Esophagus squamous epithelium (tissue), 5 donors: ENCODE measurements at places on chromosomes 12 and 14.

DNA sequence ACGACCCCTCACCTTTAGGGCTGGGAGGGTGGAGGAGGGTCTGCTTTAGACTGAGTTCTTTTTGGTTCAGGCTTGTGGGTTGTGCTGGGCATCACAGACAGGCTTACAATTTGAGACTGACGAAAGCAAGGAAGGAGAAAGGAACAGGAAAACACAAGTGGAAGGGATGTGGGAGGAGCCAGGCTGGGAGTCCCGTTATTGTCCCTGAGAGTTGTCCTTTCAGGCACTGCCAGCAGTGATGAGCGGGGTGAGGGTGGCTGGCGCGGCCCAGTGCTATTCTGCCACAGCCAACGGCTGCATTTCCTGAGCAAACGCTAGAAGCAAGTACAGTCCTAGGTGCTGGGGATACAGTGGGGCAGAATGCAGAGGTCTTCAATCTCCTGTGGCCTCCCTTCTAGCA lies 29.2 kb upstream of the TSPAN9 start:
- DNase-seq, result no peak

DNA sequence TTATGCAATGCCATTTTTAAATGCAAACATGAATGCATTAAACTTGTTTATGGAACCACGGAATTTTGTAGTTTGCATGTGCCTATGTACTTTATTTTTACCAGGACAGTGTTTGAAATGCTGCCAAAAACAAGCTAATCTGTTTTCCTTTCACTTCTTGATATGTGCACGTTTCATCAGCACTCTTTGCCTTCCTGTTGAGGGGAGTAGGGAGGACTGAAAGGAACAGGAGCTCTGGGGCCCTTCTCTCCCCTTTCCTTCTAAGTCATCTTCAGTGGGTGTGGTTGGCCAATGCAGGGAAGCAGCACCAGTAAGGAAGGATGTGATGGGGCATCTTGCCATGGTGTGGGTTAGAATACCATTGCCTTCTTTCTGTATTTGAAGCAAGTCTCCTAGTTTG lies 12.1 kb upstream of the PPP4R4 start:
- DNase-seq, result no peak

DNA sequence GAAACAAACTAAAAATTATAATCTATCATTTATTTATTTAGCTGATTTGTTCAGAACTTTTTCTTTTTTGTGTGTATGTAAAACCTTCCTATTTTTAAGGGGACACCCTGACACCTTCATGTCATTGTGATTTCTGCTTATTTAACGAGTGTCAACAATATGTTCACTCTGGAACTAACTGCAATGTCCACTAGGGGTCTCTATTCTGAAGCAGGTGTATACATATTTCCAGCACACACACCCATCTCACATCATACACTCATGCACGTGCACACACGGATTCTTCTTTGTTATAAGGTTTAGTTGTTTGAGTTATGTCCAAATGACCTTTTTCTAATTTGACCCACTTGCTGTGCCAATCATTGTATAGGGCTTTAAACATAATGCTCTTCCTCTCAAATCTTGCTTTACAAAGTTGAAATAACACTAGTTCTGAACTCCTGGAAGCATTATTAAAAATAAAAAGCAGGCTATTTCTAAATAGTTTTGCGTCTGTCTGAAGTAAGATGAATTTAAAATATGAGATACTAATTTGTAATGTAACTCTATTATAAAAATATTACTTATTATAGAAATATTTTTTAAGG lies 15.5 kb downstream of the E2F7 start:
- DNase-seq, result no peak

DNA sequence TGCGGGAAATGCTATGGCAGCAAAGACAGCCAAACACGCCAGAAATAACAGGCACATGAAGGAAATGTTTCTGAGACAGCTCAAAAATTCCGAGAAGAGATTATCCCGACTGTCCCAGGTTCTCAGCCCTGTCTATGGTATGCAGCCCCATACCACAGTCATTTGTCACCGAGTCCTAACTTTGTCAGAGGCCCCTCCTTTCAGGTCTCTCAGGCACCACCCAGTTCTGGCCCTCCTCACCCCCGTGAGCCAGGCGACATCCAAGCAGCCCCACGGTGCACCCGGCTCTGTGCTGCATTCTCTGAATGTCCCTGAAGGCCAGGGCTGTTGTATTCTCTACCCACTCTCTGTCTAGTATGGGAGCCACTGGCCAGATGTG lies 24.0 kb downstream of the SSH1 start:
- DNase-seq, result no peak

DNA sequence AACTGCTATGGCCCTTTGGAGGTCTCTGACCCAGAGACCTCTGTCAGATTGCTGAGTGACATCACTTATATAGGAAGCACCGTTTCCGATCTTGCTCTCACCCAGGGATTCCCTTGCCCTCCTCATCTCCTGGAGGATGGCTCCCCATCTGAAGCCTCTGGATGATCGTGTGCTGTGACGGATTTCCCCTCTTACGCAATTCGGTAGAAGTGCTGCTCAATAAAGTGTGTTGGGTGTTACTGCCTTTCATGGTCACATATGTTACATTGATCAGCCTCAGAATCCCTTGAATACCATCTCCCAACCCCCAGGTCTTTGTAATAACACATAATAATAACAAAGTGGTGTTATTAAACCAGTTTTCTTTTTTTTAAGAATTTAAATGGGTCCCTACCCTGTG lies 107.3 kb upstream of the CLEC14A start:
- no peak for DNase-seq

- no peak for DNase-seq
These were observed 12.0 kb upstream of the NUDT14 start for GRCh38 chr14:105192866-105193731.

DNA sequence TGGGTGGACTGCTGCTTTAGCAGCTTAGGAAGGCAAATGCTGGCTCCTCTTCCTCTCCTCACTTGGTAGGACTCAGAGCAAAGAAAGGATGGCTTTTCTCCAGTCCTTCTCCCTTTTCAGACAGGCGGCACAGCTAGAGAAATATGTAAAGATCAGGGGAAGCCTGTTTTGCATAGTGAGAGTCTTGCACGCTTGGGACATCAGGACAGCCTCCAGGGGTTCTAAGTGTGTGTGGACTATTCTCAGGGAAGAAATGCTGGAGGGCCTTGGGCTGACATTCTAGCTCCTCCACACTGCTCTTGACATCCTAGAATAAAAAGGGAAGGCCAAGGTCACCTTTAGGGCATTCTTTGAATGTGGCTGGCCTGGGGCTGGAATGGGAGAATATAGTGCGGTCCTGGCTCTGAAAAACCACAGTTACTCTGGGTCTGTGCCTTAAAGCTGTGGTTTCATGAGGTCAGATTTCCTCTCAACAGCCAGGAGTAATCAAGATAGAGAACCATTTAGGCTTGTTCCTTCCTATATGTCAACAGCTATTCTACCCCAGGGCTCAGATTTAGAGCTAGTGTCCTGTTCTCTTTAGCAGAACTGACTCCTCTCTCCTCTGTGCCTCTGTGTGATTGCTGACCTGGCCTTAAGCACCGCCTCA lies 24.3 kb downstream of the CMA1 start:
- no peak for DNase-seq

DNA sequence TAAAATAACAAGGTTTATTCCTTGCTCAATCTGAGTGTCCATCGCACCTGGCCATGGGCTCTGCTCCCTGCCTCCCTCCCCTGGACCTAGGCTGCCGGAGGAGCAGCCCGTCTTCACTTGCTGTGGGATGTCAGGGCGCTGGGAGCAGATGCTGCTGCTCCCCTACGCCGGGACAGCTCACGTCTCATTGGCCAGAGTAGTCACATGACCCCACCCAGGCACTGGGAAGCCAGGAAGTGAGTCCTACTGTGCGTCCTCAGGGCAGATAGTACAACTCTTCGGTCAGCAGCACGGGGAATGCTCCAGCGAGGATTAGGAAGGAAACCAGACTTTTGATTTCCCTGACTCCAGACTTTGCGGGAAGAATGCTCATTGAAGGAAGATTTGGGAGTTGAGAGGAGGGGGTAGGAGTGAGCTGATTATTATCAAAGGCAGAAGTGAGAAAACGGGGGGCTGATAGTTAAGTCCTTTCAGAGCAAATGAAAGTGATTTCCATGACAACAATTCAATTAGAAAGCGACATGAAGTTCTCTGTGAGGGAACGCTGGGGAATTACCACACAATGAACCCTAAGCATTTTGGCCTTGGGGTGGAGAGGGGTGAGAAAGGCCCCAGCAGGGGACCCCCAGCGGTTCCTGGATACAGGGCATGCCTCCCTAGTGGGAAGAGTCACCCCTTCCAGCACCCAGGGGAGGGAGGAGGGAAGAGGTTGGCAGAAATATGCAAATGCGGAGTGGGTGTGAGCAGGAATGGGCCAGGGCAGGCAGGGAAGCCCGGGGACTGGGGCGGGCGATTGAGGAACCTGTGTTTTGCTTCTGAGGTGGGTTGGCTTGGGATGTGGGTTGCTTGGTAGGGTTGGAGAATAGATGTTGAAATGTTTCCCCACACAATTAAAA lies 215.5 kb downstream of the AACS start:
- DNase-seq, result no peak

GRCh38 chr14:90846511-90846910 lies 30.3 kb upstream of the TTC7B start:
- DNase-seq, result no peak

GRCh38 chr12:91804533-91804932 lies 341.1 kb downstream of the BTG1 start:
- DNase-seq, result no peak
